Inflammatory macrophage treated with lipopolysaccharide for 1 hour (primary cell): ENCODE measurements at places on chromosomes 13 and 19.

DNA sequence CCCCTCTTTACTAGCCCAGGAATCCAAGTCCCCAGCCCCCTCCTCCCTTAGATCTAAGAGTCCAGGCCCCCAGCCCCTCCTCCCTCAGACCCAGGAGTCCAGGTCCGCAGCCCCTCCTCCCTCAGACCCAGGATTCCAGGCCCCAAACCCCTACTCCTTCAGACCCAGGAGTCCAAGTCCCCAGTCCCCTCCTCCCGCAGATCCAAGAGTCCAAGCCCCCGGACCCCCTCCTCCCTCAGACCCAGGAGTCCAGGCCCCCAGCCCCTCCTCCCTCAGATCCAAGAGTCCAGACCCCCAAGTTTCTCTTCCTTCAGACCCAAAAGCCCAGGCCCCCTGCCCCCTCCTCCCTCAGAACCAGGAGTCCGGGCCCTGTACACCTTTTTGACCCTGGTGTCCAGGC is 11.5 kb downstream of the SPACA6 start:
- DNase-seq = no peak

- DNase-seq = no peak
Measured at GRCh38 chr13:59259165-59260000, 904.3 kb downstream of the DIAPH3 start.

- DNase-seq = no peak
Measured at GRCh38 chr13:113145911-113146598, 12.4 kb upstream of the PROZ start.

DNA sequence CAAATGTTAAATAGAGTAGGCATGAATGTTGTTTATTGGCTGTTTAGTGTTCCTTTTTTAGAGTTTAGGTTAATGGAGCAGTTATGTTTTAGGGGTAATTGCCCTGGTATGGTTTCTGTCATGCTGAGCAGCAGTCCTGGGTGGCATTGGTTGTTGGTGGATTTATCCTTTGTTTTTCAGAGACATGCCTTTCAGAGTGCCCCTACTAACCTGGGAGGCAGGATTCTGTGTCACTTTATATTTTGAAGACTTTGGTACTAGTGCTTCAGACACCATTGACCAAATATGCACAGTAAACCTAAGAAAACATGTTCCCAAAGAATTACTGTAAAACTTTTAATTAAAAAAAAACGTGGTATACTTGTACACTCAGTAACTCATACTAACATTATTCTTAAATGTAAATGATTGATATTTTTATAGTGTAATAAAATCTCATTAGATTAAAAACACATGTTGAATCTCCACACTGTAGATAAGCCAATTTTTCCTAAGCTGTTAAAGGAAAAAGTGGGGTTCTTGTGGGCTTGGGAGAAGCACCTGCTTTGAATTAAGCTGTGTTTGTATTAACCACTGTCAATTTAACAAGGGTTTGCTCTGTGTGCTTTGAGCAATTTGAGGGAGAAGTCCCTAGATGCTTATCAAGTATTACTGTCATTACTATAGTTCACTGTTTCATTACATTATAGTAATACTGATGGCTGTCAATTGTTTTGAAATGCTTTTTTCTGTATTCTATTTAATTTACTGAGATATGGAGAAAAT is 133.2 kb downstream of the LMO7 start:
- DNase-seq = no peak

DNA sequence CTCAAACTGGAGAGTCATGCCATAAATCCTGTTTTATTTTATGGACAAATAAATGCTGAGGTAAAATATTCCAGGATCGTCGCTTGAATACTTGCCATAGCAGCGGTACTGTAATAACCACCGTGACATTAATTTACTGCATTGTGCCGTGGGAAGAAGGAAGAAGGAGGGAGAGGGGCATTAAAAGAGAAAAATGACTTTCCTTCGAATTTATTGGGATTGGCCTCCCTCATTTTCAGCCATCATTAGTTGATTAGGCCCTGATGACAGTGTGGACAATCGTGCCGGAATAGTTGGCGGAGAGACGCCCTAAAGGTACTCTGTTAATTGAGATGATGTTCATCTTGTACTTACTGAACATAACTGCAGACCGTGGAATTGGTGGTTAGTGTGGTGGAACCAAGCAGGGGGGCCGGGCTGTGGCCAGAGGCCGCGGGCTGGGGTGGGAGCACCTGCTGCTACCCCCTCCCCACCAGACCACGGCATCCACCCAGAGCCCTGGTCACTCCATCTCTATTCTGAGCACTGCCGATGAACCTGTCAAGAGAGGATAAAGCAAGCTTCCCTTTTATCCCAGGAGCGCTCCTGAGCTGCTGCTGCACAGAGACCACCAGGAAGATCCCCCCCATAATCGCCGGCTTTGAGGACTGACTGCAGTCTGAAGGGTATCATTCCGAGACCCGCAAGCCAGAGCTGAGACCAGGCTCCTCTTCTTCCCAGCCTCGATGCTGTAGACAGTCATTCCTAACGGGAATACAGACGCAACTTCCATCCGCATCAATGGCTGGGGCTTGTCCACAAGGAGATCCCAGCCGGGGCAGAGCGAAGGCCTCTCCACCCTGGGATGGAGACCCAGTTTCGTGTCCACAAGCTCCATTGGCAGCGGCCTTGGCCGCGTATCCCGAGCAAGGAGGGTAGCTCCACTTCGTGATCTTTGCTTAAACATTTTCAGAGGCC is 168.3 kb upstream of the TSHZ3 start:
- DNase-seq = no peak
